ENCODE measurements at places on chromosomes 11 and 22.

GRCh38 chr11:120400564-120401364 lies 64.6 kb downstream of the ARHGEF12 start:
- no peak for DNase-seq

- DNase-seq, result no peak
These were observed 75.2 kb downstream of the MYO7A start for GRCh38 chr11:77202941-77203900.

GRCh38 chr11:27423125-27423524 lies 49.5 kb downstream of the LGR4 start:
- no peak for DNase-seq

- DNase-seq, result peak; percentile 40
These were observed 1.8 kb downstream of the ADSL start for GRCh38 chr22:40348025-40348658.

- DNase-seq, result no peak
These were observed 18.4 kb downstream of the ARHGAP42 start for GRCh38 chr11:100705447-100705846.

Data from COR-L47 (cell line).